GM19239 (cell line): ENCODE measurements at places on chromosomes 1 and 21.

GRCh38 chr1:43975249-43975961 is 645 bp downstream of the ATP6V0B start:
- peak; percentile 35 for DNase-seq

DNA sequence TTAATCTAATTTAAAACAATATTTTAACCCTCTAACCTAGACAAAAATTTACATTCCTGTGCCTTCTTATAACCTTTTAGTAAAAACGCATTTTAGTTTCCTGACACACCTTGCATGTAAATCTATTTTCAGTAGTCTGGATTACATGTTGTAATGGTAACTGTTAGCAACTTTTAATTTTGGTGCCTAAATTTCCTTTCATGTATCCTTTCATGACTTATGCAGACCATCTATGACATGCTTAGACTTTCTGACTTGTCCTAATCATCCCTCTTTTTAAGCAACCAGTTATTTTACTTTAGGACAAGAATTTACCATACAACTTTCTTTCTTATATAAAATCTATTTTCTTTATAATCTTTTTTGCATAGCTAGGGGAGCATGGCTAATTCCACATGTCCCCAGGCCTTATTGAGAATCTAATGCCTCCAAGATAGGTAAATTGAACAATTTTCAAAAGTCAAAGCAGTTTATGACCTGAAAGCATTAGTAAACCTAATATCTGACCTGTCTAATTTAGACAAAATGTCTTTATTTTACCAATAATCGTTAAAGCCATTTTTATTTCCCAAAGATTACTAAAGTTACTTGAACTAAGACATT is 57.5 kb upstream of the IL12RB2 start:
- DNase-seq, result no peak

DNA sequence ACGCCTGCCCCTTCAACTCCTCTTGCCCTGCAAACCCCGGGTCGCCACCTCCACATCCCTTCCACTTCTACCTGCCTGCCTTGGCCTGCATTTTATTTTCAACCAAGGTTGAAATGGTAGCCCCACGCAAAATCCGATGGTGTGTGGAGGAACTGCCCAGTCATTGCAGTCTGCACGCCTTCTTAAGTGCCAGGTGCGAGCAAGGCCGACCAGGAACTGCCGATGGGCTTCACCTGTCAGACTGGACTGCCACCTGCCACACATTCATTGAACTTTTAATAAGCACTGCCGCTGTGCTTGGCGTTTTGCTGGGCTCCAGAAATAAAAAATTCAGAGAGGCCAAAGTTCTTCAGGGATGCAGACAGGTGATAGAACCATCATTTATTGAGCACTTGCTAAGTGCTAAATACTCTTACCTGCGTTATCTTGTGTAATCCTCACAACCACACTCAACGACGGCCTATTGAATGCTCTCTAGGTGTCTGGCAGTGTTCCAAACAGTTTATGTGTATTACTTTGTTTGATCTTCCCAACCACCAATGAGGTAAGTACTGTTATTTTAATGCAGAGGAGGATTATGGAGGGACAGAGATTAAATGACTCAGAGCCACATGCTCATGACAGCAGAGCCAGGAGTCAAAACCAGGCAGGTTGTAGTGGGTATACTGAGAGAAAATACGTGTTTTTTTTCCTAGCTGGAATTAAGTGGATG is 36.2 kb downstream of the CACHD1 start:
- DNase-seq, result no peak

DNA sequence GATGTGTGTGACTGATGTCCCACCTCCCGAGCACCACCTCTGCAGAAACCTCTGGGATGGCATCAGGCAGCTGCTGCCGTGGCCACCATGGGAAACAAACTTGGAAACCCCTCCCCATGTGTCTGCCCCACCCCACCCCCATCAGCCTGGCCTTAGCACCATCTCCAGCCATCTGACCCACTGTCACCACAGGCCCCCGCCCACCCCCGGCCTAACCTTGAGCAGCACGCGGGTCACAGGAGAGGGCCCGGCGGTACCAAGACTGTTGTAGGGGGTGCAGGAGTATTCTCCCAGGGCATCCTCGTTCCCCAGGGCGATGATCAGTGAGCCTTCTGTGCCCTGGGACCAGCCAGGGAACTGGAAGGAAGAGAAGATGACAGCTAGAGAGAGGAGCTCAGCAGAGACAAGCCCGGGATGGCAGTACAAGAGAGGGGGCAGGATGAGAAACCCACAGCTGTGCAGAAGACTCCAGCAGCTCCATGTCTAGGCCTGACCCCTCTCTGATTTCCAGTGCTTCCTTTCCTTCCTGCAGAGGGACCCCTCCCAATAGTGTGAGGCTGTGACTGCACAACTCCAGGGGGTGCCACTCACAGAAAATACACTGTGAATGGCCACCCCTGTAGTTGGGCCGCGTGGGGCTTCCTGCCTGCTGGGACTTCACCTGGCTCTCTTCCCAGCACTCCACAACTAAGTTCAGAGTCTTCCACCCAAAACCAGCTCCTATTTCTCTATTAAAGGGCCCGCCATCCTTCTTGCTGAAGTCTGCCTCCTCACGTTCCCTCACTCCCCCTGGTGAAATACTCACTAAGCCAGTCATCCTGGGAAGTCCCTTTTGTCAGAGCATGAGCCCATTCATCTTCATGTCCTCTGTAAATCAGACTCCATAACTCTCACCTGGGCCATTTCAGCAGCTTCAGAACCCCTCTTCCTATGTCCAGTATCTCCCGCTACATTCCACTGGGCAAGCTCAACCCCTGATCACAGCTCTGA is 7.3 kb upstream of the TAGLN2 start:
- DNase-seq, result no peak

- DNase-seq, result no peak
Measured at GRCh38 chr1:59541891-59542290, 245.0 kb downstream of the FGGY start.

DNA sequence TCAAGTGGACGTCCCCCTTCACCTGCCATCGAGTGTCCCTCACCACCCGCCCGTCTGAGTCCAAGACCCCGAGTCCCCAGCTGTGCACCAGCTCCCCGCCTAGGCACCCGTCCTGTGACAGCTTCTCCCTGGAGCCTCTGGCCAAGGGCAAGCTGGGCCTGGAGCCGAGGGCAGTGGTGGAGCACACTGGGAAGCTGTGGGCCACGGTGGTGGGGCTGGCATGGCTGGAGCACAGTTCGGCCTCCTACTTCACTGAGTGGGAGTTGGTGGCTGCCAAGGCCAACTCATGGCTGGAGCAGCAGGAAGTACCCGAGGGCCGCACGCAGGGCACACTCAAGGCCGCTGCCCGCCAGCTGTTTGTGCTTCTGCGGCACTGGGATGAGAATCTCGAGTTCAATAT is 63.2 kb downstream of the VWA5B1 start:
- DNase-seq, result no peak
